ENCODE measurements at places on chromosomes 11 and 22.

GRCh38 chr11:93843906-93844305 lies 6.5 kb downstream of the VSTM5 start:
- DNase-seq, result no peak

DNA sequence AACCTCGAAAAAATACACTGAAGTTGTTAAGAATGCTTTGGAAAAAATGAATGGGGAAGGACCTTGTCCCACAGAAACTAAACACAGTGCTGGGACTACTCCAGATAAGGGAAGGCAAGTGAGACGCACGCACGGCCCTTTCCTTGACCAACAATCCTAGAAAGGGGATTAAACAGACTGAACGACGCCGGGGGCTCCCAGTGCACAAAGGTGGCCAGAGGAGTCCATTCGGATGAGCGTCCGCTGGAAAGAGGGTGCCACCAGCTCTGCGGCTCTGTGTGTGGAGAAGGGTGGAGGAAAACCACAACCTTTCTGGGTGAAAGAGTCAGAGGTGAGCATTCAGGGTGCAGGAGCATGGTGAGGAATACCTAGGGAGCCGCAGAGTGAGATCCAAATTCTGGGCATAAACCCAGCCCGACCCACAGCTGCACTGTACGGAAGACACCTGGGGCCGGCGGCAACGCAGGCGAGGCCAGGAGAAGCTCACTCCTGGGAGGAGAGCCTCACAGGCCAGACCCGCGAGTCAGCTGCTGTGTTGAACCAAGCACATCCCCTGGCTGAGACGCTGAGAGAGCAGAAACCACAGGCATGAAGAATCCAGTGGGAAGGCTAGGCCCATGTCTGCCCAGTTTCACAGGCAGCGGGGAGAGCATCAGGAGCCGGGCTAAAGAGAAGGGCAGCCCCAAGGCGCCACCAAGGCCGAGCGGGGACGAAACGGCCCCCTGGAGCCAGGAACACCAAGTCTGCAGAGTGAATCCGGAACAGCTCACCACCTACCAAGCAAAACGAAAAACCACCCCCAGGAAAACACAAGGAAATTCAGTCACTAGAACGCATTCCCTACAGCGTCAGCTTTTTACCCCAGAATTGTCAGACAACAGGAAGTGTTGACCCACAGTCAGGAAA lies 177.1 kb downstream of the BRD1 start:
- no peak for DNase-seq

DNA sequence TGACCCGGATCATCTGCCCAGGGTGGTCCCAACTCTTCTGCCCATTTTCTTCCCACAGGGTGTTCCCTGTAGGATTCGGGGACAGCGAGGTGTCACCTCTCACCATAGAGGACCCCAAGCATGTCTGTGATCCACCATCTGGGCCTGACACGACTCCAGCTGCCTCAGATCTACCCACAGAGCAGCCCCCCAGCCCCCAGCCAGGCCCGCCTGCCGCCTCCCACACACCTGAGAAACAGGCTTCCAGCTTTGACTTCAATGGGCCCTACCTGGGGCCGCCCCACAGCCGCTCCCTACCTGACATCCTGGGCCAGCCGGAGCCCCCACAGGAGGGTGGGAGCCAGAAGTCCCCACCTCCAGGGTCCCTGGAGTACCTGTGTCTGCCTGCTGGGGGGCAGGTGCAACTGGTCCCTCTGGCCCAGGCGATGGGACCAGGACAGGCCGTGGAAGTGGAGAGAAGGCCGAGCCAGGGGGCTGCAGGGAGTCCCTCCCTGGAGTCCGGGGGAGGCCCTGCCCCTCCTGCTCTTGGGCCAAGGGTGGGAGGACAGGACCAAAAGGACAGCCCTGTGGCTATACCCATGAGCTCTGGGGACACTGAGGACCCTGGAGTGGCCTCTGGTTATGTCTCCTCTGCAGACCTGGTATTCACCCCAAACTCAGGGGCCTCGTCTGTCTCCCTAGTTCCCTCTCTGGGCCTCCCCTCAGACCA lies 24.0 kb downstream of the CSF2RB start:
- DNase-seq, result no peak

GRCh38 chr11:111465400-111465799 lies 46.8 kb downstream of the BTG4 start:
- no peak for DNase-seq

GRCh38 chr11:47980088-47980906 lies at the start of gene PTPRJ:
Gene PTPRJ (plus strand): TSS chr11:47980559. CDS start chr11:47980913, 354 bp downstream.
- no peak for DNase-seq

GRCh38 chr11:117064275-117064674 lies 34.0 kb downstream of the SIK3 start:
- no peak for DNase-seq

GRCh38 chr22:36753120-36753802 lies 22.7 kb downstream of the IFT27 start:
- DNase-seq, result no peak

- no peak for DNase-seq
These were observed 3.2 kb upstream of the CSDC2 start for GRCh38 chr22:41557401-41558240.

DNA sequence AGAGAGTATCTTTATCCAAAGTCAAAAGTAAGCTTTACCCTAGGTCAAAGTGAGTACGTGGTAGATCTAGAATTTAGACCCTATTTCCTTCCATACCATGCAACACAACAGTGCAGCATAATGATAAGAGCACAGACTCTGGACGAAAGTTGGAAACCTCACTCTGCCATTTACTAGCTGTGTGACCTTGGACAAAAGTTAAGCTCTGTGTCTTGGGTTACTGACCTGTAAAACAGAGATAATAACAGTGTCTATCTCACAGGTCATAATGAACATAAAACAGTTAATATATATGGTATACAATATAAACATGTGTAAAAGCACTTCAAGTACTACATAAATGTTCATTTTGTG lies 13.6 kb upstream of the CHRNA10 start:
- no peak for DNase-seq

GRCh38 chr22:44193535-44193891 lies 12.8 kb downstream of the PARVG start:
- DNase-seq, result no peak

DNA sequence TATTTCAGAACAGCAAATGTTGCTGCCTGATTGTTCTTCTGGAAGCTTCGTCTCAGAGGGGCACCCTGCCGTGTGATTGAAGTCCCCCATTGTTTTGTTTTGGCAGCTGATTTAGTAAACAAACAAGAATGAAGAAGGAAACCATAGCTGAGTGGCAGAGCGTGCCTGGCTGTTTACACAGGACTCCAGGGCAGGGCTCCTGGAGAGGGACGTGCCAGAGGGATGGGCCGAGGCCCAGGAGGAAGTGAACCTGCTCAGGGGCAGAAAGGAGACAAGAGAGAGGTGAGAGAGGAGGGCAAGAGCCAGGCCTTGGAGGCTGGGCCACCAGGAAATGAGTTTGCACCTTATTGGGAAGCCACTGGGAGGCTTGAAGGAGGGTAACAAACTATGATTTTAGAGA lies 85.5 kb upstream of the B3GAT1 start:
- DNase-seq, result no peak

All from SIG-M5 (cell line).